Stimulated activated CD4-positive, alpha-beta T cell treated with anti-CD3 and anti-CD28 coated beads, Interleukin-1b, Interleukin-23, amount 100 ng/mL, for 4 hours (primary cell): ENCODE measurements at places on chromosomes 6 and 20.

DNA sequence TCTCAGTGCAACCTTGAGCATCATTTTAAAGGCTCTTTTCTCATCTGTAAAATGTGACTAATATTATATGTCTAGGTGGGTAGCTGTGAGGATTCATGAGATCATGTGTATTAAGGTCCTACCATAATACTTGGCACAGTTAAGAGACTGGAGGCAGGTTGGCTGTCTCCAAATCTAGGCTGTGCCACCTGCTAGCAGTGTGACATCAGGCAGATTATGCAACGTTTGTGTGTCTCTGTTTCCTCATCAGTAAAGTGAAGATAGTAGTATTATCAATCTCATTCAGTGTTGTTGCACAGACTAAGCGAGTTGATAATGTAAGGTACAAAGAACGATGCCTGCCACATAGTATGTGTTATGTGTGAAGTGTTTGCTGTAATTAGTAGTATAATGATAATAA, 227.4 kb downstream of the SAMD5 start:
- DNase-seq = no peak

GRCh38 chr6:56050530-56051201, 175.3 kb upstream of the BMP5 start:
- DNase-seq = no peak

- no peak for DNase-seq
These were observed 417.8 kb upstream of the MANEA start for GRCh38 chr6:95159557-95159956.

- DNase-seq = no peak
These were observed 317.1 kb downstream of the ESR1 start for GRCh38 chr6:152124429-152125074.

- DNase-seq = no peak
These were observed 1.1 kb upstream of the SIM1 start for GRCh38 chr6:100465701-100466409.

DNA sequence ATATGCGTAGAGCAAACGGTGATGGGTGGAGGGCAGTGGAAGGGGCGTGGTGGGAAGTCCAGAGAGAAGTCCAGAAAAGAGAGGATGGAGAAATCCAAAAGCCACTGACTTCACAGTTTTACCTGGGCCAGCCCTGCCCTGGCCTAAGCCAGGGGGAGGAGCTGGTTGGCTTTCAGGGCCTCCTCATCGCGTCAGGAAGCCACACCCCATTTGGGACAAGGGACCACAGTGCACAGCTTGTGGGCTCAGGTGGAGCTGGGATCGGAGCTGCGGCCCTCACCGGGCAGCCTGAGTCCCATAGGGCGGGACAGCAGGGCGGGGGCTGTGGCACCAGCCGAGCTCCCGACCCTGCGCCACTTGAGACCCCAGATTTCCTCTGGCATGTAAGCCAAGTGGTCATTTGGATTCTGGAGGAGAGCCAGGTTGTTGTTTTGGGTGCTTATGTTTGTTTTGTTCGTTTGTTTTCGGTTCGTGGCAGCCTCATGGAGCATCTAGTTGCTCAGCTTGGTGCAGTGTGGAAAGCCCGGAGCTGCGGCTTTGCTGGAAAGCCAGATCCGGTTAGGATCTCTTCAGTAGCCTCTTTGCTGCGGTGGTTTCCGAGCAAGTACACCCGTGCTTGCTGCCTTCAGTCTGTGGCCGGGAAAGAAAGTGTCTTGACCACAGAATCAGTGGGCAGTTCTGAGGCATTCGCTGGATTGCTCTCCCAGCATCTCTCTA, 42.2 kb downstream of the RIOK1 start:
- DNase-seq = no peak

DNA sequence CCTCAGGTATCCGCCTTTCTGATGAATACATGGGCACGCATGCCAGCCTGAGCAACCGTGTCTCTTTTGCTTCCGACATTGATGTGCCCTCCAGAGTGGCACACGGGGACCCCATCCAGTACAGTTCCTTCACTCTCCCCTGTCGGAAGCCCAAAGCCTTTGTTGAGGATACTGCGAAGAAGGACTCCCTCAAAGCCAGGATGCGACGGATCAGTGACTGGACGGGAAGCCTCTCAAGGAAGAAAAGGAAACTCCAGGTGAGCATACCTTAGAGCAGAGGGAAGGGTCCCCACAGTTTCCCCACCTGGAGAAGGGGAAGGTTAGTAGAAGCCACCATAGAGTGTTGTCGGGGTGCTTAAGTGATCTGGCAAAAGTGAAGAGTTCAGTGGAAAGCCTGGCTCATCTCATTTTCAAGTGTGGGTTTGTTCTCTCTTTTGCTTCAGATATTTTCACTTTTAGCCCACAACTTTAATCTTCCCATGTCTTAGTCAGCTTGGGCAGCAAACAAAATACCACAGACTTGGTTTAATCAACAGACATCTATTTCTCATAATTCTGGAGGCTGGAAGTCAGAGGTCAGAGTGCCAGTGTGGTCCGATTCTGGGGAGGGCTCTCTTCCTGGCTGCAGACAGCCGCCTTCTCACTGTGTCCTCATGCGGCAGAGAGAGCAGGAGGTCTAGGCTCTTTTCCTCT, 133.5 kb upstream of the CLDN20 start:
- DNase-seq = no peak

DNA sequence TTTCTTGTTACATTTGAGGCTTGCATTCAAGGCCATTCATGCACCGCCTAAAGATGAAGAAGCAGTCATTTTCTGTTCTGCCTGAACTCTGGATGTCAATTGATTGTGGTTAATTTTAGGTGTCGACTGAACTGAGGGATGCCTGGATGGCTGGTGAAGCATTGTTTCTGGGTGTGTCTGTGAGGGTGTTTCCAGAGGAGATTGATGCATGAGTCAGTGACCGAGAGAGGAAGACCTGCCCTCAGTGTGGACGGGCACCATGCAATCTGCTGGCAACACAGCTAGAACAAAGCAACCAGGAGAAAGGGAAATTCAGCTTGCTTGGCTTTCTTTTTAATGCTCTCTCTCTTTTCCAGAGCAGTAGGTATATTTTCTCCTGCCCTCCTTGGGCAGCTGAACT, 164.1 kb upstream of the ECI2 start:
- no peak for DNase-seq

GRCh38 chr6:120260636-120261035, 911.1 kb upstream of the MAN1A1 start:
- DNase-seq = no peak

GRCh38 chr20:63228806-63229205, 6.9 kb upstream of the BIRC7 start:
- DNase-seq = no peak
